Amniotic epithelial cell (primary cell): ENCODE measurements at places on chromosomes 3 and 15.

DNA sequence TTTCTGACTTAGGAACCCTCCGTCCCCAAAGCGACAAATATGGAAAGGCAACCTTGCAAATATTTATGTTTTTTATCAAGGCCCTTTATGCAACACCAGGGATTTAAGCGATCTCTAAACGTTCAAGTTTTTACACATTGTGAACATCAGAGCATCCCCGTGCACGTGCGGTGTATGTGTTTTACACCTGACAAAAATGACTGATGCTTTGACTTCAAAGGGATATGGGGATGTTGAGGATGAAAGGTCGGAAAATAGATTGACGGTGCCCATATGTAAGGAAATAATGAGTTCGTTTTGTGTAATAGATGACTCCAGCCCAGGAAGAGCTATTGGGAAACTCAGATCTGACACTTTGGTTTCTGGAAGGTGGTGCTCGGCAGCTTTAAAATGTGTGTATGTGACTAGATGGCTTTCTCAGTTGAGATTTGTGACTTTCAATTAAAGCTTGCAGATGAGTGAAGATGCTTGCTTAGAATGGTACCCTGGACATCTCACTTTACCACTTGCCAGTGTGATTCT lies 866 bp downstream of the SLC49A4 start:
- peak; percentile 9 for DNase-seq

DNA sequence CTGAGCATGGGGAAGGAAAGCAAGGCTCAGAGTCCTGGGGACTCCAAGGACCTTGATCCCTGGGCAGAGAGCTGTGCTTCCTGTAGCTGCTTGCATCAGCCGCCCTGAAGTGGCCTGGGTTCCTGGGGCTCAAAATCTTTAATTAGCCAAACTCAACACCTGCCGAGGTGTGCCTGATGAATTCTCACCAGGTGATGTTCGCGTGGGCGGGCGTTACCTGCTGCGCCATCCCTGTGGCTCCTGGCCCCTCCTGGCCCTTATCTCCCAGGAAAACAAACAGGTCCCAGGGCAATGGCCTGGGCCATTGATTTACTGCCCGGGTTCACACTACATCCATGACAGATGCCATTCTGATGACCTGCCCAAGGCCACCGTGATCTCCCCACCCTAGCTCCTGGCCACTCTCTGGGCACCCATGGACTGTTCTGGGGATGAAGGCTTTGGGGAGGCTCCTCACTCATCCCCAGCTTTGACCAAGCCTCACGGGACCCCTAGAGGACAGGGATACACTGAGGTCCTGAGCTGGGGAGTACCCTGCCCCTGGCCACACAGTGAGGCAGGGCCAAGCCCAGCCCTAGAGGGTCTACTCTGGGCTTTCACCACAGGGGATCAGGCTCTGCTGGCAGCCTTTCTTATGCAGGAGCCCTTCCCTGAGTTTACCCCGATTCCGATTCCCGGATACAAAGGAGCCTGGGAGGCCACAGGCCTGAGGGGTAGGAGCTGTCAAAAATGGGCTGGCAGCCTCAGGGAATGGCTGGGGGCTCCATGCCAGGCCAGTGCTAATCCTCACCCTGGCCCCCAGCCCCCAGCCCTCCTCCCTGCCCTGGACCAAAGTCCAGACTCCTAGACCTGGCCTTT lies 5.7 kb downstream of the SLC38A3 start:
- no peak for DNase-seq

GRCh38 chr3:79111375-79112052 lies 656.3 kb downstream of the ROBO1 start:
- DNase-seq, result no peak

- DNase-seq, result no peak
These were observed 96.0 kb downstream of the C3orf70 start for GRCh38 chr3:185056908-185057307.

DNA sequence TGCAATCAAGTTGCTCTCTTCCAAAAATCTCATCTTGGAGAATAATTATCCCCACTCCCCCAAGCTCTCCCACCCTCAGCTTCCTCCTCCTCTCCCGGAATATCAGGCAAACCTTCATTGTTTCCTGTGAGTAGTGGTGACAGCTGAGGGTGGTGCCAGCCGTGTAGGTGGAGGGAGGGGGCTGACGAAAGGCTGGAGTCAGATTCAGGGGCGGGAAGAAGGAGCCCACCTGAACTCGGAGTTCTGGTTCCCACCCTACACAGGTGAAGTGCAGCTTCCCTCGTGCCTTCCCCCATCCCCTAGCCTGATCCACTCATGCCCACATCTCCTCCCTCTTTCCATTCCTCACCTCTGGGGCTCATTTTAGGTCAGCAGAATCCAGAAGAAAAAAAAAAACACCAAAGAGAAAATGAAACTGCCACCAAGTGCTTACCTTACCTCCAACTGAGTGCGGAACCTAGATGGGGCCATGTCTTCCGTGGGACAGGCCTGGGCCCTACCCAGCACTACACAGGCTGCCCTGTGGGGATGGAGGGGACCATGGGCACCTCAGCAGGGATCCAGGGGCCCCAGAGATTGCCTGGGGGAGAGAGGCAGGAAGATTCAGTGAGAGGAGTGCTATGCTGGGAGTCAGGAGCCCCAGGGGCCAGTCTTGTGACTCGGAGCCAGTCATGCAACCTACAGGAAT lies 81.3 kb downstream of the ADCY5 start:
- DNase-seq, result no peak

- peak; percentile 63 for DNase-seq
These were observed 181.9 kb upstream of the KBTBD8 start for GRCh38 chr3:66816090-66816761.

DNA sequence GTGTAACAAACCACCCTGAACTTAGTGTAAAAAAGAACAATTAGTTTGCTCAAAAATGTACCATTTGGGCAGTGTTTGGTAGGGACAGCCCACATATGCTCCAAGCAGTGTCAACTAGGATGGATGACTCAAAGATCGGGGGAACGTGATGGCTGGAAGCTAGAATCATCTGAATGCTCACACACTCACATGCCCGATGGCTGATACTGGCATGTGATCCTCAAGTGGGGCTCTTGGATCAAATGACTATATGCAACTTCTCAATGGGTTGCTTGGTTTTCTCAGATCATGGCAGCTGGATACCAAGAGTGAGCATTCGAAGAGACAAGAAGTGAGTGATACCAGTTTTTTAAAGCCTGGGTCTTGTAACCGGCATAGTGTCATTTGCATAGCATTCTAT lies 335.9 kb upstream of the KCNMB2 start:
- no peak for DNase-seq

DNA sequence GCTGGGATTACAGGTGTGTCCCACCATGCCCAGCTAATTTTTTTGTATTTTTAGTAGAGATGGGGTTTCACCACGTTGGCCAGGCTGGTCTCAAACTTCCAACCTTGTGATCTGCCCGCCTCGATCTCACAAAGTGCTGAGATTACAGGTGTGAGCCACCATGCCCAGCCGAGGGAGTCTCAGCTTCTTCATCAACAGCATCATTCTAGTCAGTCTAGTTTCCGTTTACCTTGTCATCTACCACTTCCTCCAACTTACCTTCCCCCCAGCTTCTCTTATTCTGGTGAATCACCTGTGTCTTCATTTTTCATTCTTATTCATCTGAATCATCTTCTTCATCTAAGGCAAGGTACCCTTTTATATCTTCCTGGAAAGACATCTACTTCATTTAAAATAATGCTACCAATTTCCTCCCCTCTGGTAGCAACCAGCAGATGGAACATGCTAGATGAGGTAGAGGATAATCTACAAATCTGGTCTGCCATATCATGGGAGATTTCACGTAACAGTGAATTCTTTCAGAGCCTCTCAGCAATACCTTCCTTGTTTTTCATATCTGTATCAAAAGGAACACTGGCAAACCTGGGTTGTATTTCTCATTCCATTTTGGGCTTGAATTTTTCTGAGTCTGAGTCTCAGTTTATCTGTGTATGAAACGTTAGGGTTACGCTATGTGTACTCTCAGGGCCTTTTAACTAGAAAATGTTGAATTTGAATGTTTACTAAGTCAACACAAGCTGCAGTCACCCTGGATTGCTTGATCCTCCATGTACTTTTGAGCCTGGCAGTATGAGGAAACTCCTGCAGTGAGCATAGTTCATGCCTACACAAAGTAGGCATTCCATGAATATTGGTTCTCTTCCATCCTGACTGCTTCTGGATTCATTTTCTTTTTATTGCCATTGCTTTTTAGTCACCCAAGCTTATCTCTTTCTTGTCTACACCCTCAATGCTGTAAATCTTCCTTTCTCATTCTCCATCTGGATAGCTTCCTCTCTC lies 16.8 kb downstream of the LPP start:
- no peak for DNase-seq

DNA sequence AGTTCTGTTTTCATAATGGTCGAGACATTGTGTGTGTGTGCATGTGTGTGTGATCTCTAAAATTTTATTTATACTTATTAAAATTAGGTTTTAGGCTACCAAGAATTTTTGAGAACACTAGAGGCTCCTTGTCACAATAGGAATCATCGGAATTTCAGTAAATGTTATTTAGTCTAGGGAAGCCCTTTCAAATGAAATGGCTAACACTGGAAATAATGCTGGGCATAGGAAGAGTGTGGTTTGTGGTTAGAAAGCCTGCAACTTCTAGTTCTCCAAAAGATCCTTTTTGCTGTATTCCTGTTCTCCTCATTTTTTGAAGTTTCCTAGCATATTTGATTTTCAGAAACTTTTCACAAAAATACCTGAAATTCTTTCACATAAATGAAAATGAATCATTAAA lies 92.5 kb upstream of the MBNL1 start:
- peak; percentile 43 for DNase-seq

DNA sequence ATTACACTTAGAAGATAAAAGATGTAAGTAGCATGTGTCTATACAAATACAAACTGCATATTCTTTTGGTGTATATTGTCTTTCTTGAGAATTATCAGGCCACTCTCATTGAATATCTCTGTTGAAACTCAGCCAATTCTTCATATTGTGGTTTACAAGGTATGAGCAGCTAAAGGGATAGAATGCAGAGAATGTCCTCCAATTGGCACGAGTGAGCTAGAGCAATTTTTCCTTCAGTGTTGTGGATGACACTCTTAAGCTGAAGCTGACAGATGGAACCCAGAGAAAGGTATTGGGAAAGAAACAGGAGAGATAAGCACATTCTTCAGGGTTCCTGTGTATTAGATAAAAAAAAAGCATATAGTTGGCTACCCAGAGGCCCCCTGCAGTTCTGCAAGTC lies 453.1 kb downstream of the EPHA3 start:
- DNase-seq, result peak; percentile 100

DNA sequence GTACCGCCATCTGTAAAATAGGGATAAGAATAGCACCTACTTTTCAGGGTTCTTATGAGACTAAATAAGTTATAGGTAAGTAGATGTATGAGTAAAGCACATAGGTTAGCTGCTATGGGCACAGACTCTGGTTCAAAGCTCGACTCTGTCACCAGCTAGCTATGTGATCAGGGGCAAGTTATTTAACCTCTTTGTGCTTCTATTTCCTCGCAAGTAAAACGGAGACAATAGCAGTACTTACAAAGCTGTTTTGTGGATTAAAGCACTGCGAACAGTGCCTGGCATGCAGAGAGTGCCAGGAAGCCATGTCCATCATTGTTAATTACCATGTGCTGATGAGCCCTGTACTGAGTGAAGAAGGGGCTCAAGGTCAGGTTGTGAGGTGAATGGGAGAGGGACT lies 1.9 kb downstream of the LAMP3 start:
- no peak for DNase-seq

- DNase-seq, result peak; percentile 100
These were observed 281.0 kb upstream of the TBL1XR1 start for GRCh38 chr3:177478170-177478867.

DNA sequence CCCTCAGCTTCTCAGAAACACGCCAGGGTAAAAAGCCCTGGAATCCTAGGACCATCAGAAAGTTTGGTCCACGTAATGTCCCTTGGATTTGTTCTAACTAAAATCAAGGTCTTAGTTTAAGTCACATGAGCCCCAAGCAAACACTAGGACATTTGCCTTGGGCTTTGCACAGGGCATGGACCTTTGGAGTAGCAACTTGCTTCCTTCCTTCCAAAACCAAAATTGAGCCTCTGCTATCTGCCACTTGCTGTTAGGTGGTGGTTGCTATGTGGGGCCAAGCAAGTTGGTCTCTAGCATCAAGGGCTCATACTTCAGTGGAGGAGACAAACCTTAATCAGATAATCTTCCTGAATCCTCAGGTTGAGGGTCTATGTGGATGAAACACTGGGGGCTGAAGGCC lies 4.0 kb upstream of the DAG1 start:
- DNase-seq, result no peak

- DNase-seq, result no peak
These were observed 35.2 kb downstream of the LRIG1 start for GRCh38 chr3:66465587-66465986.
